Stimulated activated CD8-positive, alpha-beta memory T cell treated with anti-CD3 and anti-CD28 coated beads, Interleukin-4, amount 100 ng/mL, for 1 hour (primary cell): ENCODE measurements at places on chromosomes 3 and 15.

DNA sequence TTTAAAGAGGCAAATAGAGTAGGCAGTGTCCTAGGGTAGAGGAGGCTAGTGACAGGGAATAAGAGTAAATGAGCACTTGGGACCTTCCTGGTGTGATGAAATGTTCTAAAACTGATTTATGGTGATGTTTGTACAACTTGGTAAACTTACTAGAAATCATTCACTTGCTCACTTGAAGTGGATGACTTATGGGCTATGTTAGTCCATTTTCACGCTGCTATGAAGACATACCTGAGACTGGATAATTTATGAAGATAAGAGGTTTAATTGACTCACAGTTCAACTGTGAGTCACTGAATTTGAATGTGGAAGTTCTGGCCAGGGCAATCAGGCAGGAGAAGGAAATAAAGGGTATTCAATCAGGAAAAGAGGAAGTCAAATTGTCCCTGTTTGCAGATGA, 31.7 kb upstream of the DHX36 start:
- no peak for DNase-seq

GRCh38 chr15:78716651-78717050, 75.6 kb upstream of the CHRNB4 start:
- DNase-seq, result no peak

DNA sequence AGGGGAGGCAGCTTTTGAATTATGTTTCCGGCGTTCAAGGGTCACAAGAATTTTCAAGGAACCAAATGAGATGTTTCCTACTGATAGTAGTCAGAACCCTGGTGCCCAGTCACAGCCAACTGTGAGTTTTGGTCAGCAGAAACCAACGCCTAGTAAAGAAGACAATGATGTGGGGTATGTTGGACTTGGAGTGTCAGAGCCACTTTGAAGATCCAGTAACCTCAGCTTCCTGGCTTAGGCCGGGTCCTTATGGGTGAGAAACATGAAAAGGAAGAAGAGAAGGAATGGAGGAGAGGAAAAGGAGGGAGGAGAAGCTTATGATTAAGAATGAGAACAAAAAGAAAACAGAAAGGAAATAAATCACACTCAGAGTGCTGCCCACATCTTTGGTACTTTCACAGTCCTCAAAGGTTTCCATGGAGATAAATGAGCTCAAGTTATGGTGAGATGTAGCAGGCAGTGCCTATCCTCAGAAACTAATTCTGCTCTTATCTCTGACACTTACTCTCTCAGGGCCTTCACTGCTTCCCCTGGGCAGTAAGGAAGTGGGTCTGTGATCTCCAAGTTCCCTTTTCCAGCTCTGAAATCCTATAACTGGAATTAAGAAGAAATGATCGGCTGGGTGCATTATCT, 2.0 kb upstream of the MCF2L2 start:
- DNase-seq, result no peak

- DNase-seq, result no peak
Measured at GRCh38 chr3:153144071-153144470, 18.0 kb upstream of the RAP2B start.

DNA sequence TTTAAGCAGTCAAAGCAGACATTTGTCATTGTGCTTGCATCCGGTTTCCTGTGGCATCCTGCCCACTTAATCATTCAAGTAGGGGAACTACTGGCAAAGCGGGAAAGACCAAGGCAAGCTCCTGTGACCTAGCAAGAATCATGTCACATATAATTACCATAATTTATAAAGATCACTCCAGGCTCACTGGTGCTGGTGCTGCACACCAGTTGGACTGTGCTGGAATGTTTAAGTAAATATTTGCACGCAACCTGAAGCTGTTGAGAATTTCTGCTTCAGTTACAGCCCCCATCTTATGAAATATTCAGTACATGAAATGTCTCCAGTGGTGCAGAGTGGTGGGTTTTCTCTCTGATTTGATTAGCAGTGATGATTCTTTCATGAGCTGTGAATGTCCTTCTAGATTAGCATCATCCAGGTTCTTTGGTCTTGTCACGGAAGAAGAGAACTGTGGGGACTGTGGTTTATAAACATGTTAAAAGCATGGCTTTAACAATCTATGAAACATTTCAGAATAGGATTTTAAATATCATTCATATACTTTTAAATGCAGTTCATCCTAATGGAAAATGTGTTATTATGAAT, 621.3 kb upstream of the EPHA6 start:
- no peak for DNase-seq

GRCh38 chr3:127749361-127749760, 73.0 kb downstream of the MGLL start:
- no peak for DNase-seq

DNA sequence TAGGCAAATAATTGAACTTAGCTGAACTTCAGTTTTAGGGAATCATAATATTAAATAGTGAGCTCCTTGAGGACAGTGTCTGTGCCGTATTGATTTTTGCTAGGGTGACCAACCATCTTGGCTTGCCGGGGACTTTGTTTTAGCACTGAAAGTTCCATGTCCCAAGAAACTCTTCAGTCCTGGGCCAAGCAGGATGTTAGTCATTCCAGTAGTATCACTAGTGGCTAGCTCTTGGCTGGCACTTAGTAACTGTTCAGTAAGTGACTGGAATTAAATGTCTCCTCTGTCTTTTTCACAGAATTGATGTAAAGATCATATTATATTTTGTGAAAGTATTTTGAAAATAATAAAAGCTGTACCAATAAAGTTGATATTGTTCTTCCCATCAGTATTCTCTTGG, 42.3 kb downstream of the RSRC1 start:
- DNase-seq, result no peak

DNA sequence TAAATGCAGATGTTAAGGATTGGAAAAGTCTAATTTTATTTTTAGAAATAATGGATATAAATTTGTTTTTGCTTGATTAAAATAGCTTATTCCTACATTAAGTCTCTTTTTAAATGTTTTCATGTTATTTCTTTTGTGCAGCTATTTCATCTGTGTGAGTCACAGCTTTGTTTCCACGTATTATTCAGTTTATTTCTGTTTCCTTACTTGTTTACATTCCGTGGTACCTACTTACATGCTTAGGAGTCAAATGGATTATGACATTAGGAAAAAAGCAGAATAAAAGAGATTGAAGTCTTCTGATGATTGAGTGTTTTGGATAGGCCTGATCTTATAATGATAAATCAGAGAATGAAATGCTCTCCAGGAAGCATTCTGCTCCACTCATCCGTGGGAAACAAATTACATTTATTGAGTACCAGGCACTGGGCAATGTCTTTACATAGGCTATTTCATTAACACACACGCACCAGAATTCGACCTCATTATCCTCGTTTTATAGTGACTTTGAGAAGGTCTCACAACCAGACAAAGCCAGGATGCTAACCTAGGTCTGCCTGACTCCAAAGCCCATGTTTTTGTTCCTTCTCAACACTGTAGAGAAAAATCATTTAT, 38.1 kb upstream of the RASA2 start:
- no peak for DNase-seq

- DNase-seq, result no peak
Measured at GRCh38 chr3:124621498-124621897, 108.8 kb upstream of the UMPS start.

DNA sequence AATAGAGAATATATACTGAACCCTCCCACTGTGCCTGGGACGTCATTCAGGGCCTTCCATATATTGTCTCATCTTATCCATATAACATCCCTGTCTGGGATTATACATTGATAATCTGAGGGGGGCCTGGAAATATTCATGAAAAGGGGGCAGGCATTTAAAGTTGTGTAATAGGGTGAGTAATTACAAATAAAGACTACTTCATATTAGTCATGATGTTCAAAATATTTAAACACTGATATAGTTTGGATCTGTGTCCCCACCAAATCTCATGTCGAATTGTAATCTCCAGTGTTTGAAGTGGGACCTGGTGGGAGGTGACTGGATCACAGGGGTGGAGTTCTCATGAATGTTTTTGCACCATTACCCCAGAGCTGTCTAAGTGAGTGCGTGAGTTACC, 97.8 kb downstream of the AQP9 start:
- DNase-seq, result no peak

GRCh38 chr3:52041118-52041731, 15.1 kb downstream of the DUSP7 start:
- DNase-seq, result no peak

DNA sequence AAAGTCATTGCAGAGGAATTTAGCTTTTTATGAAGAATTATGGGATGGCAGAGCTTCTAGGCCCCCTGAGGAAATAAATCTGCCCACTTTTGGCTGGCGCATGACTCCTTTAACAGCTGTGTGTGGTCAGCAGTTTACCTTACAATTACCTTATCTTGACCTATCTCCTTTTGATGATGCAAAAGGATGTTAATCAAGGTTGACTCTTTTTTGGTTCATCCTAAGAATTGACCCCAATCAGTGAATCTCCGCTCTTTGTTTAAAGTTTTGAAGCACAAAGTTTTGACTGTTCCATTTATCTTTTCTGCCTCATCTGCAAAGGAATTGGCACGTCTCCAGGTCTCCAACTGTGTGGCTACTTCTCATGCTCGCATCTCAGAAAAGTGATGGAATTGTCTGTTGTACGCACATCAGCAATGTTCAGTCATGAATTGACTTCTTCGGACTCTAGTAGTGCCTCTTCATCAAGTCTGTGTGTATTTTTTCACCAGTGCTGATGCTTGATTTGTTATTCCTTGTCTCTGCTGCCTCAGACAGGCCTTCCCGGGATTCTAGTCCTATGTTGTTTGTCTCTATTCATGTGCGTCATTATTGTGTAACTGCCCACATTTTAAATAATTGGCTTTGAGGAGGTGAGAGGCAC, 196.2 kb upstream of the CFAP20DC start:
- no peak for DNase-seq

GRCh38 chr3:67292356-67293121, 294.4 kb downstream of the KBTBD8 start:
- DNase-seq, result no peak

DNA sequence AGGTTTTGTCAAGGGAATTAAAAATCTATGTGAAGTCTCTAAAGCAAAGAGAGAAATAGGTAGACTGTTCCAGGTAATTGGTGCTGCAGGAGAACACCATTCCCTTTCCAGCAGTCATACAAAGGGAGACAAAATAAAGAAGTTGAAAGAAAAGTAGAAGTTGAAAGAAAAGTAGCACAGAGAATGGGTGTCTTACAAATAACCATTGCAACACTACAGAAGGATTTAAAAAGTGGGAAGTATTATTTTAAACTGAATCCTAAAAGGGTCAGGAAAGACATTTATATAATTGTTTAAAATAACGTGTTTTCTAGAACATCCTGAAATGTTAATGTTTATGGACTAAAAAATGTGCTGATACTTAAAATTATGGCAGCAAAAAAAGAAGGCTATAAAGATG, 223.8 kb downstream of the RSRC1 start:
- no peak for DNase-seq

- DNase-seq, result no peak
Measured at GRCh38 chr3:98733812-98734281, 29.3 kb upstream of the ST3GAL6 start.

GRCh38 chr15:47422881-47423665, 294.2 kb upstream of the SEMA6D start:
- DNase-seq, result no peak

DNA sequence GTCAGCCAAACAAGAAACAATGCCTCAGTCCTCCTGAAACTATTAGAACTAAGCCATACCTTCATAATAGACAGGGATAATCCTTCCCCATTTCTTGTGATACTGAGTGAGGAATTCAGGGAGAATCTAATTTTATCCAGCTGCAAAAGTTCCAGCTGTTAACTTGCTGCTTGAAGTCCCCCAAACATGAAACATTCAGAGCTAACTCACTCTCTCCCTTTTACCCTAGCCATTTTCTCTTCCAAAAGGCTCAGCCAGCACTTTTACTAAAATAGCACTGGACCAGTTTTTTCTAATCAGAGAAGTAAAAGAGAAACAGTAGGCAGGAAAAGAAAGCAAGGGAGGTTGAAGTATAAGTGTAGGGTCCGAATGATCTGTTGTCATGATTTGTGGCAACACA, 268.1 kb downstream of the TAFA4 start:
- DNase-seq, result no peak

- DNase-seq, result no peak
Measured at GRCh38 chr3:28240441-28240840, 978 bp upstream of the CMC1 start.

DNA sequence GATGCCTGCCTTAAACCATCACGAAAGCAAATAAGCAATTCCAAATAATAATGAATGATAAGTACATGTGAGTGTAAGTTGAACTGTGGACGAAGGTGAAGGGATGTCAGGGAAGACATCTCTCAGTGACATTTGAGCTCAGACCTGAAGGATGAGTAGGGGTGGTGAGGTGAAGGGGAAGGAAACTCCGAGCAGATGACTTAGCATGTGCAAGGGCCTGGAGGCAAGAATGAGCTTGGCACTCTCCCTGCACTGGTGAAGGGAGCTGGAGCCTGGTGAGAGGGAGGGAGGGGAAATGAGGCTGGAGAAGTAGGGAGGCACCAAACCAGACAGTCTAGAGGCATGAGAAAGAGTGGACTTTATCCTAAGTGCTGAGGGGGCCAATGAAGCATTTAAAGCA, 84.3 kb downstream of the MTHFS start:
- DNase-seq, result no peak

DNA sequence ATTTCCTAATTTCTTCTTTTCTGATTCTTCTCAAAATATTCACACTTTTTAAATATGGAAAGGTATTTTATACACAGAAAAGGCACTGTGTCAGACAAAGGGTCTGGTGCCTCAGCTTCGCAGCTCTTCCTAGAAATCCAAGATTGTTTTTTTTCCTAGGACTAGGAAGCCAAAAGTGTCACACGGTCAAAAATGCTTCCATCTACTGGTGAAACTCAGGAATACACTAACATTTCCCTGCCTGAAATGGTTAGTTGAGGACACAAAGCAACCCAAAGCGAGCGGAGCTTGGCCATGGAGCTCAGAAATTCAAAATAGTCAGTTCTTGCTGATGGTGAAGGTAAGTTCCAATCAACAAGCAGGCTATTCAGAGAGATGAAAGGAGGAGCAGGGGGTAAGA, 426.5 kb upstream of the RASGRP1 start:
- DNase-seq, result no peak

DNA sequence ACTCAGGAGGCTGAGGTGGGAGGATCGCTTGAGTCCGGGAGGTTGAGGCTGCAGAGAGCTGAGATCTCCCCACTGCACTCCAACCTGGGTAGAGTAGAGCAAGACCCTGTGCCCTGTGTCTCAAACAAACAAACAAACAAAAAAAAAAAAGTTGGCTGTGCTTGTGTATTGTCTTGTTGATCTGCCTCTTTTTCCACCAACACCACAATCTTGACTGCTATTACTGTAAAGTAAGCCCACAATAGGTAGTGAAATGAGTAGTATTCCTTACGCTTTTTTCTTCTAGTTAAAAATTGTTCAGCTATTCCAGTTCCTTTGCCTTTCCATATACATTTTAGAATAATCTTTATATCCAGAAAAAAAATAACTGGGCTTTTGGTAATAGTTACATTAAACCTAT, 35.5 kb downstream of the PTH1R start:
- no peak for DNase-seq

DNA sequence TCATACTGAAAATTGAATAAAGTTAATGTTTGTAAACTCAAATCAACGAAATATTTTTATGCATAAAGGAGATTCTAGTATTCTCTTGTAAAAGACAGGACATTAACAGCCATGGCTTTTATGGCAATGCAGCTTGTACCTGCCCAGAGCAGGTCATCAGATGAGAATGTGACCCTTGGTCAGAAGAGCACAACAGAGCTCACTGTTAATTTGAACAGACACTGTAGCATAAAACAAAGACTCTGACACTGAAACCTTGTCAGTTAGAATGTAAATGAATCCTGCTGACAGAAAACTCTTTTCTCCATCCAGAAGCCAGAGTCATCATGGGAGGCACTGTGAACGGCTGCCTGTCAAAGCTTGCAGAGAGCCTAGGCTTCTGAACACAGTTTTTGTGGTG, 410.6 kb downstream of the RAP2B start:
- DNase-seq, result no peak
